Fibroblast of skin of left quadriceps (primary cell): ENCODE measurements at places on chromosomes 1 and 21.
A peak's percentile ranks its signal among the peaks of the same experiment; 100 is the strongest.

DNA sequence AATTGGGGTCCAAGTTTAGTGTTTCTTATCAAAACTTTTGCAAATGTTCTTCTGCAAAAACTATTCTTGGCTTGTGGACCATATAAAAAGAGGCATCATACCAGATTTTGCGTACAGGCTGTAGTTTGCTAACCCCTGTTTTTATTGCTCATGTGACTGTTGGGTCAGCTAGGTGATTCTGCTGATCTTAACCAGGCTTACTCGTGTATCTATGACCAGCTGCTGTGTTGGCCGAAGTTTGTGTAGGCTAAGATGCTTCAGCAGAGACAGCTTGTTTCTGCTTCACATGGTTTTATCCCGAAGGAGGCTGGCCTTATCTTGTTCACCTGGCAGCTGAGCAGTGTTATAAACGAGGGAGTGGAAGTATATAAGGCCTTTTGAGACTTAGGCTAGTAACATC is 38.2 kb downstream of the POU2F1 start:
- no peak for DNase-seq

- no peak for DNase-seq
Measured at GRCh38 chr21:14690886-14691285, 144.8 kb upstream of the SAMSN1 start.

DNA sequence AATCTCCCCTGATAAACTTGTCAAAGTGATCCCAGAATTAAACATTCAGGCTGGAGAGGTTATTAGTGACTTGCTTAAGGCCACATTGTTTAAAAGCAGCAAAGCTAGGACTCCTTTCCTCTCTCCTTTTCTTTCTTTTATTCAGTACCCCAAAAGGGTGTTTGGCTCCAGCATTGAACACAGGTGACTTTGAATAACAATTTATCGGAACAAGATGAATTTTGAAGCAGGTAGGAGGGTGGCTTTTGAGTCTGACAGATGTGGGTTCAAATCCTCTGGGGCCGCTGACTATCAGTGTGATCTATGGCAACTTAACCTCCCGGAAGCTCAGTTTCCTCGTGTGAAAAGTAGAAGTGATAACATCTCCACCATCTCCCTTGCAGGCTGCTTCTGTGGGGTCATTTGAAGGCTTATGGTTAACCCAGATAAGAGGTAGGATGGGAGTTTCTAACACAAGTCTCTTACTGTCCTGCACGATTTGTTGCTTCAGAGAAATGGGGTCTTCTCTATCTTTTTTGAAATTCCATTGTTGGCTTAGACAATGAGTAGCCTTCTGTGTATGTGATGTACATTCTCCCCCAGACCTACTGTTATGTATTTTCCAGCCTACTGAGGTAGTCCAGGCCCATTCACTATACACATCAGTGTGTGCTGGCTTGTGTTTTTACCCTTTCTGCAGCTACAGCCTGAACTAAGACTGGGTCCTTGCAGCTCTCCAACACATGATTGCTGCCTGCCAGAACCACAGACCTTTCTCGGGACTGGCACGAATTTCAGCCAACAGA is 29.0 kb downstream of the JUN start:
- DNase-seq, result no peak

DNA sequence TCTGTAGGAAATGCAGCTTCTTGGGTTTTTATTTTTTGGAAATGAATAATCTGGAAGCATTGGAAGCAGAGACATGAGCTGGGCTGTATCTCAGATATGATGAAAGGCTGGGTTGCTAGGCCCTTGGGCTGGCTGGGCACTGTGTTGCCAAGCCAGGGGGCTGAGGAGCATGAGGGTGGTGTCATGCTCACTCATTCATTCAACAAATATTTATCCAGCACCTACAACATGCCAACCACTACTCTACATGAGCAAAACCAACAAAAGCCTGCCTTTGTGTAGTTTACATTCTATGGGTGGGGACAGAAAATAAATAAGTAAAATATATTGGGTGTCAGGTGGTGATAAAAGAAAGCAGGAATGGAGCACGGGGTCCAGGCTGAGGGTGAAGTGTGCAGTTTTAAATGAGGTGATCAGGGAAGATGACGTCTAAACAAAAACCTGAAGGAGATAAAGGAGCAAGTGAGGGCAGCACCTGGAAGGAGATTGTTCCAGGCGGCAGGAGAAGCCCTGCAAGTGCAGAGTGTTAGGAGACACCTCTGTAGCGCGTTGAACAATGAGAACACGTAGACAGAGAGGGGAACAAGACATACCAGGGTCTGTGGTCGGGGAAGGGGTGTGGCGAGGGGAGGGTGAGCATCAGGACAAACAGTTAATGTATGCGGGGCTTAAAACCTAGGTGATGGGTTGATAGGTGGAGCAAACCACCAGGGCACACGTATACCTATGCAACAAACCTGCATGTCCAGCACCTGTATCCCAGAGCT is 10.9 kb downstream of the TAGLN2 start:
- DNase-seq, result no peak

DNA sequence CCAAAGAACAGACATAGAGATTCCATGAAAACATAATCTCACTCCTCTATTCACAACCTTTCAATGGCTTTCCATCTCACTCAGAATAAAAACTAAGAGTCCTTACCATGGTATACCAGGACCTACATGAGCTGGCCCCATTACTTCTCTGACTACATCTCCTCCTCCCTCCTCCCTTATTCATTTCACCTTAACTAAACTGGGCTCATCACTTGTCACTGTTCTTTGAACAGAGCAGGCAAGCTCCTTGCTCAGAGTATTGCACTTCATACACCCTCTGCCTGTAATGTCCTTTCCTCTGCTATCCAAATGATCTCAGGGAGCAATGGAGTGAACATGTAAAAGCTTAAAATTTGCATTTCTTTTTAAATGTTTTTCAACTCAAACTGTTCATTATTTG is 142.0 kb downstream of the MRPL39 start:
- DNase-seq, result no peak

DNA sequence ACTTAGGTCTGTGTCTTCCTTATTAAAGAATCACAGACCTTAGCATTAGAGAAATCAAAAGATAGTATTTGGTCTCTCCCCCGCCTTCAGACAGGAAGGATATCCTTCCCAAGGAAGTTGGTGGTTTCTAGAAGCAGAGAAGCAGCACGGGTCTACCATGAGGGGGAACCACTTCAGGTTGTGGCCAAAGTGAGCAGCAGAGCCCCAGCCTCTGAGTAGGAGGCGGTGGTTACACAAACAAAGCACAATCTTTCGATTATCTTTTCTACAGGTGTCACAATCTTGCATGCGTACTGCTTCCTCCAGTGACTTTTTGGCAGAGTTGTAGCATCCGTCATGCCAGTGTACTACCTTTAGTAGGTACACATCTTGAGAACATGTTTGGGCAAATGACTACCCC is 8.8 kb downstream of the PGLYRP4 start:
- no peak for DNase-seq

DNA sequence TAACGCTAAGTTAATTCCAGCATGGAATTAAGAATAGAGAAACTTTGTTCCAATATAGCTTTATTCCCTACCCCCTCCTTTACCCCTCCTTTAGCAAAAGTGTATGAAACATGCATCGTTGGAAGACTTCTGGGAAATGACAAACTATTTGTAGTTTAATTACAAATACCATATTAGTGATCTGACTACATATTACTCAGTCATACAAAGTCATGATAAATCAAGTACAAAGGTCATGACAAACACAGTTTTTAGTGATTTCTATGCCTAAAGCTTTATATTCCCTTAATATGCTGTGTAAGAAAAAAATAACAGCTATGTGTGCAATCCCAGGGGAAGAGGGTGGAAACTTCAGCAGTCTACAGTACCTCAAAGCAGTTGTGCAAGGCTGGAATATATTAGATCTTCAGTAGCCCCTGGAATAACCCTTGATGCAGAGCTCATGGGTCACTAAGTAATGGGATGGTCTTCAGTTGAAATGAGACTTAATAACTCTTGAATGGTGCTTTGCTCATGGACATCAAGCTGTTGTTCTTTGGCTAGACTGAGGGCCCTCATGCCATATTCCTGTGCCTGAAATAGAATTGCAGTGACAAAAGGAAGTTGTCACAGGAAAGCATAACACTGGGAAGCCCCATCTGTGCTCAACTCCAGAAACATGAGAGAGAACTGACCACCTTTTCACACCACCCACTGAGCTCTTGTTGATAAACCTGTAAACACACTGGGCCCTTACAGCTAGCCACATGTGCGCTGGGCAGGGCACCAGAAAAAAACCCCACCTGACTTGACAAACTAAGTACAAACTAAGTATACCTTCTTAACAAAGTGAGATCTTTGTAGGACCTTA is 25.3 kb downstream of the ZMYND12 start:
- DNase-seq, result no peak

- DNase-seq, result no peak
Measured at GRCh38 chr21:41961753-41962152, 7.9 kb upstream of the C2CD2 start.

DNA sequence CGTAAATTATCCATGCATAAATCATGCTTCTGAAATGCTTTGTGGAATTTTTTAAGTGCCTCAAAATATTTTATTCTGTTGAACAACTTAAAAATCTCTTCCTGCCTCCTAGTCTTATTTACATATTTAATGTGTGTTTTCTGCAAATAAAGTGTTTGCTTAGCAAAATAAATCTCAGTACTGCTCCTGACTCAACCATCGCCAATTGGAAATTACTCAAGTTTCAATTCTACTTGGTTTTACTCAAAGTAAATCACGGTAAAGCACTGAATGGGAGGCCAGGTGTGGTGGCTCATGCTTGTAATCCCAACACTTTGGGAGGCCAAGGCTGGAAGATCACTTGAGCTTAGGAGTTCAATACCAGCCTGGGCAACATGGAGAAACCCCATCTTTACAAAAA is 152.2 kb upstream of the NR5A2 start:
- no peak for DNase-seq

GRCh38 chr21:37257511-37257966 is 9.6 kb downstream of the VPS26C start:
- DNase-seq, result no peak

GRCh38 chr1:171819946-171820345 is 21.4 kb upstream of the DNM3 start:
- DNase-seq, result no peak

GRCh38 chr1:153750026-153750995 is 22.5 kb downstream of the INTS3 start:
- no peak for DNase-seq

GRCh38 chr1:30856260-30856790 is 52.2 kb downstream of the SDC3 start:
- peak; percentile 76 for DNase-seq

GRCh38 chr1:18955441-18956192 is 859 bp downstream of the IFFO2 start:
- no peak for DNase-seq

DNA sequence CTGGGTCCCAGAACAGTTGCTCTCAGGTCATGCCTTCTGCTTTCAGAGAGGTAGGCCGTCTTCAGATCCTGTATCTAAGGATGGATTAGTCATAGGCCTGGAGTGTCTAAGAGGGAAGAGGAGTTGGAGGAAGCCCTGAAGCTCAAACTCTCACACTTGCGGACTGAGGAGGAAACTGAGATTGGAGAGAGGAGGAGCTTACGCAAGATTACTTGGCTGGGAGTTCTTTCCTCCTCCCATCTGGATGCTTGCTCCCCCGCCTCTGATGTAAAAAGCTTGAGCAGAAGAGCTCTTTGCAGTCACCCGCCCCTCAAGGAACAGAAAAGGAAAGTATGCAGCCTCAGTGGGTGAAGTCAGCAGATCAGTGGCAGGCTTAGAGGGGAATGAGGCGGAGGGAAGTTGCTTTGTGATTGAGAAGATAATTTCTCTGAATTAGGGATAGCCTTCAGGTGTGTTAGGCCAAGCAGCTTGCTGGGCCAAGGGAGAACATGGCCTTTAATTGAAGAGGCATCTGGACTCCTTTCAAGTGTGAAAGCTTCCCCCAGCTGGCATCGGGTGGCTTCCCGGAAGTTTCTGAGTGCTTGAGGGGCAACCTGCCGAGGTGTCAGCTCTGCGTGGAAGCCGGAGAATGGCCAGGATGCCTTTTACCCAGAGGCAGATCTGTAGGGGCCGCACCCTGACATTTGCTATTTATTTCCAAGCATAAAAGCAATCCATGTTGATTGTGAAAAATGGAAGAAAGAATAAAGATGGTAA is 6.6 kb downstream of the ADORA1 start:
- no peak for DNase-seq

DNA sequence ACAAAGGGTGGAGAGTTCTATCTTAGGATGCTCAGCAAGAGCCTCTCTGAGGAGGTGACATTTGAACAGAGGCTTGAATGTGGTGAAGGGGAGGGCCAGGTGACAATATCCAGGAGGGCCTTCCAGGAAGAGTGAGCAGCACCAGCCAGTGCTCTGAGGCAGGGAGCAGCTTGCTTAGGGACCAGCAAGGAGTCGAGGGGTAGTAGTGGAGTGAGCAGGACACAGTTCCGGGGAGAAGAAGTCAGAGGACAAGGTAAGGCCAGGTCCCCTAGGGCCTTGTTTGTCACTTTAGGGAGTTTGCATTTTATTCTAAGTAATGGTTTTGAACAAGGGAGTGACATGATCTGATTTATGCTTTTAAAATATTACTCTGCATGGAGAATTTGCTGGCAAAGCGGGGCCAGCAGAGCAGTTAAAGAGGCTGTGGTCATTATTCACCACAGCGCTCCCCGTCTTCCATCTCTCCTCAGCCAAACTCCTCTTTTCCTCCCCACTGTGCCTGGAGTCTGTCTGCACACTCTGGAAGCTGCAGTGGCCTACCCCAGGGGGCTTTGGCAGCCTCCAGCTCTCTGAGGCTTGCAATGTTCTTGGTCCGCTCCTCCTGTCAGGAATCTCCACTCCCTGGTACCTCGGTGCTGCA is 17.0 kb upstream of the CSF1 start:
- DNase-seq, result no peak

GRCh38 chr1:151494741-151495281 is 16.4 kb upstream of the CGN start:
- peak; percentile 60 for DNase-seq

DNA sequence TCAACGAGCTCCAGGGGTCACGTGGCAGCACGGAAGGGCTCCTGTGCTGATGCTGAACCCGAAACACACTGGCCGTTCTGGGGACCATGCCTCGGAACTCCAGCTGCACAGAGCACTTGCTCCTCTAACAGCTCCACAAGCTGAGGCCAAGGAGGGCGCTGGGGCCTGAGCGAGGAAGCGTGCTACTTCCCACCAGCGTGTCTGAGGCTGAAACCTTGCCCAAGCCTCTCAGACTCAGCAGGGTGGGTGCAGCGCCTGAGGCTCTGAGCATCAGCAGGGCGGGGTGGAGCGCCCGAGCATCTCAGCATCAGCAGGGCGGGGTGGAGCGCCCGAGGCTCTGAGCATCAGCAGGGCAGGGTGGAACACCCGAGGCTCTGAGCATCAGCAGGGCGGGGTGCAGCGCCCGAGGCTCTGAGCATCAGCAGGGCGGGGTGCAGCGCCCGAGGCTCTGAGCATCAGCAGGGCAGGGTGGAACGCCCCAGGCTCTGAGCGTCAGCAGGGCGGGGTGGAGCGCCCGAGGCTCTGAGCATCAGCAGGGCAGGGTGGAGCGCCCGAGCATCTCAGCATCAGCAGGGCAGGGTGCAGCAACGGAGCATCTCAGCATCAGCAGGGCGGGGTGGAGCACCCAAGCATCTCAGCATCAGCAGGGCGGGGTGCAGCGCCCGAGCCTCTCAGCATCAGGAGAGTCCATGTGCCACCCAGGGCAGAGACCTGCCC is 9.6 kb downstream of the WRAP73 start:
- no peak for DNase-seq

GRCh38 chr1:6970221-6970620 is 185.0 kb downstream of the CAMTA1 start:
- DNase-seq, result no peak
